Stimulated activated CD8-positive, alpha-beta memory T cell treated with anti-CD3 and anti-CD28 coated beads, Interleukin-15, amount 100 ng/mL, for 1 hour (primary cell): ENCODE measurements at places on chromosomes 6 and 20.

- no peak for DNase-seq
Measured at GRCh38 chr6:88538130-88538706, 372.1 kb upstream of the CNR1 start.

- DNase-seq = no peak
Measured at GRCh38 chr20:8344631-8345030, 212.6 kb downstream of the PLCB1 start.

GRCh38 chr6:137926207-137926731 lies 59.2 kb downstream of the TNFAIP3 start:
- DNase-seq = no peak

DNA sequence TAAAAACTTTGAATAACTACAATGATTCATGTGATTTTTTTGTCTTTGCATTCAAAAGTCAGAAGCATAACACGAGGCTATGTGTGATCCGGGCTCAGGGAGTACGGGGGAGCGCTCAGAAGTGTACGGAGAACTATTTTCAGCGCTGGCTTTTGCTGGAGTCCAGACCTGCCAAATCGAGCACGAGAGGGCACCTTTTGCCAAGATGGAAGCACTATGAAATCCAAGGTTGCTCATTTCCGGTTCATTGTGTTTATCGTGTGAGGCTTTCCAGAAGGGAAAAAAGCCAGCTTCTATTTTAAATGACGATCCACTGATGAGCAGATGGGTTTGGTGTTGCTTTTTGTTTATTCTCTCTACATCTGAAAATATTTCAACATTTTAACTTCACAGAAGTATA lies 11.3 kb downstream of the RAMACL start:
- DNase-seq = no peak

GRCh38 chr6:104684911-104685415 lies 174.8 kb downstream of the HACE1 start:
- no peak for DNase-seq

- DNase-seq = no peak
Measured at GRCh38 chr6:121794630-121795029, 359.2 kb downstream of the GJA1 start.

GRCh38 chr6:108736832-108737231 lies 111.4 kb upstream of the ARMC2 start:
- no peak for DNase-seq

- DNase-seq = no peak
Measured at GRCh38 chr6:108097882-108098281, 23.3 kb upstream of the OSTM1 start.

DNA sequence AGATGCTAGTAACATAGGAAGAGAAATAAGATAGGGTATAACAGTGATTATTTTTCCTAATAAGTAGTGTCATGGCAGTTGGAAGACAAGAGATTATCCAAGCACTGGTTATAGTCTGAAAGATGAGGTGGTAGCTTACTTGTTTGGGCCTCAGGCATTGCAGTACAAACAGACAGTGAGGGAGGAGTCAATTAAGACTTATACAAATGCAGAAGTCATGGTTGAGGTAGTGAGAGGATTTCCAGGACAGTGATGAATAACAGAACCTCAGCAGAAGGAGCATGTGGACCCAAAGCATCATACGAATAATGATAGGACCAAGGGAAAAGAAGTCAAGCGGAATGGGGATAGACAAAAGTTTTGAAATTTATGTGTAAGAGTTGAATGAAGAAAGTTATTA lies 53.5 kb downstream of the HCRTR2 start:
- no peak for DNase-seq

DNA sequence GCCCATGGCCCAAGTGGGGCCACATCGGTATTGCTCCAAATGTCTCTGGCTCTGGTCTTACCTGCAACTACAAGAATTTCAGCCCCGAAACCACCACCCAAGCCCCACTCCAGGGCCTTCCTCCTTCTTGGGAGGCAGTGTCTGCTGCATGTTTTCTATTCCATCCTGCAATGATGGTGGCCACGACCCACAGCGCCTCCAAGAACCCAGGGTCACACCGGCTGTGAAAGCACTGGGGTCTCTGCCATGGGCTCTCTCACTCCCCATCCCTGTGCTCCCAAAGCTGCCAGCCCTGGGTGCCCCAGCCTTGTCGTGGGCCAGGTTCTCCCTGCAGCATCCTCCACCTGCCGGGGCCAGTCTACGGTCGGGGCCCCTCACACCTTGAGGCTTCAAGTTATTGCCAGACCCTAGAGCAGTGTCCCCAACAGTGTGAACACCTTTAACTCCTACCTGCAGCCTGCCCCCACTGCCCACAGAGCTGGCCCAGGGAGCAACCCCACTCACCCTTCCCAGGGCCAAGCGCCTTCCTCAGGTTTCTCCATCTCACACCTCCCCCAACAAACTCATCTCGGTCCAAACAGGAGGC lies 115.4 kb downstream of the JPH2 start:
- DNase-seq = no peak

DNA sequence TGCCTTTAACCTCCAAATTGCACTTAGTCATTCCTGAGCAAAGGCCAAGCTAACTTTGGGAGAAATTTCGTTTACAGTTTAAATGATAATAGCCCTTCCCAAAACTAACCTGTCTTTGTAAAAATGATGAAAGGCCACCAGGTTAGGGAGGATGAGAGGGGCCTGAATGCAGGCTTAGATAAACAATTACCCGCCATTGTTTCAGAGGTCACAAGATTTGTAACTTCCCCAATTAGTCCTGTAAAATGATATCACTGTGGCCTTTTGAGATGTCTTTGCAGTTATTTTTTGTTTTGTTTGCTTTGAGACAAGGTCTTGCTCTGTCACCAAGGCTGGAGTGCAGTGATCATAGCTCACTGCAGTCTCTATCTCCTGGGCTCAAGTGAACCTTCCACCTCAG lies 26.3 kb downstream of the GNL1 start:
- no peak for DNase-seq

GRCh38 chr6:125041740-125042459 lies 79.7 kb downstream of the RNF217 start:
- DNase-seq = no peak

GRCh38 chr20:54073288-54073687 lies 2.9 kb upstream of the BCAS1 start:
- no peak for DNase-seq

DNA sequence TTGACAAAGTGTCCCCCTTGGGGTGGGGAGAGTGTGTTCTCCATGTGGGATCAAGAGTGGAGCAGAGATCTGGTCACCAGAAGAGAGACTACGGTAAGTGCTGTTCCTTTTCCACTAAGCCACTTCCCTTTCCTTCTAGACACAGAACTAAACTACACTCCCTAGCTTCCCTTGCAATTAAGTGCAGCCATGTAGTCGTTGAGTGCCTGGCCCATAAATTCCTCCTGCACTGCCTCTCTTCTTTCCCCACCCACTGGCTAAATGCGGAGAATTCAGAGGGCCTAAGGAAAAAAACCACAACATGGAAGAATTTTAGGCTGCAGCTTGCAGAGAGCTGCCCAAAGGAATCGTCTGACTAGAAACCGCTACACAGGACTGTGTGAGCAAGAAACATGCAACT lies 1.5 kb downstream of the WDR27 start:
- no peak for DNase-seq

DNA sequence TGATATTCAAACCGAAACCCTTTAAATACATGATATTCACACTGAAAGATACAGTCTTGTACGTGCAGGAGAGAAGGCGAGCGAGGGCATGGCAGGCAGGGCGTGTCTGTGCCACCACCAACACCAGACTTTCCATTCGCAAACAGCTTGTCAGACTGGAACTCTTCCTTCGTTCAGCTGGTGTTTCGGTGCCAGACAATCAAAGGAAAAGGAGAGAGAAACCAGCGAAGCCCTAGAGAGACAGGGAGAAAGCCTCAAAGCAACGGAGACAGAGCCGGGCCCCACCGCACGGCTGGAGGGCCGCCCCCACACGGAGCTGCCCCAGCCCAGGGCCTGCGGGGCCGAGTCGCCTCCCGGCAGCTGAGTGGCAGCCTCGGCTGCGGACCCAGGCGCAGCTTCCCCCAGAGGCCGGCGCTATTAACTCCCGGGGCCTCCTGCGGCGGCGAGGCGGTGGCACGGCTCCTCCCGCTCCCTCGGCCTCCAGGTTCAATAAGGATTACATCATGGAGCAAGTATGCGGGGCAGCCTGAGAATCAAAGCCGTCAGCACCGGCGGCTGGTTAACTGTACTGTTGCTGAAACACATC lies 32.1 kb upstream of the NR2E1 start:
- no peak for DNase-seq

- DNase-seq = no peak
Measured at GRCh38 chr6:45841062-45841461, 174.6 kb downstream of the CLIC5 start.

- DNase-seq = no peak
Measured at GRCh38 chr6:135581211-135581610, 83.7 kb upstream of the AHI1 start.

DNA sequence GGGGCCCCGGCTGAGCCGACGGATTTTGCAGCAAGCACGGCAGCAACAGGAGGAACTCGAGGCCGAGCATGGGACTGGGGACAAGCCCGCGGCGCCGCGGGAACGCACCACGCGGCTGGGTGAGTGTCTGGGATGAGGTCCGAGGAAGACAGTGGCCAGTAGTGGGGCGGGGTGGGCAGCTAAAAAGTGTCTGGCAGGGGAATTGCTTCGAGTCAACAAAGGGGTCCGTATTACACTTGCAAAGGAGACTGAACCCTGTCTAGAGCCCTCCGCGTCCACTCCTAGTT lies 356 bp downstream of the BYSL start:
- DNase-seq = no peak

- DNase-seq = no peak
Measured at GRCh38 chr20:36310215-36310981, 4.3 kb downstream of the DLGAP4 start.

DNA sequence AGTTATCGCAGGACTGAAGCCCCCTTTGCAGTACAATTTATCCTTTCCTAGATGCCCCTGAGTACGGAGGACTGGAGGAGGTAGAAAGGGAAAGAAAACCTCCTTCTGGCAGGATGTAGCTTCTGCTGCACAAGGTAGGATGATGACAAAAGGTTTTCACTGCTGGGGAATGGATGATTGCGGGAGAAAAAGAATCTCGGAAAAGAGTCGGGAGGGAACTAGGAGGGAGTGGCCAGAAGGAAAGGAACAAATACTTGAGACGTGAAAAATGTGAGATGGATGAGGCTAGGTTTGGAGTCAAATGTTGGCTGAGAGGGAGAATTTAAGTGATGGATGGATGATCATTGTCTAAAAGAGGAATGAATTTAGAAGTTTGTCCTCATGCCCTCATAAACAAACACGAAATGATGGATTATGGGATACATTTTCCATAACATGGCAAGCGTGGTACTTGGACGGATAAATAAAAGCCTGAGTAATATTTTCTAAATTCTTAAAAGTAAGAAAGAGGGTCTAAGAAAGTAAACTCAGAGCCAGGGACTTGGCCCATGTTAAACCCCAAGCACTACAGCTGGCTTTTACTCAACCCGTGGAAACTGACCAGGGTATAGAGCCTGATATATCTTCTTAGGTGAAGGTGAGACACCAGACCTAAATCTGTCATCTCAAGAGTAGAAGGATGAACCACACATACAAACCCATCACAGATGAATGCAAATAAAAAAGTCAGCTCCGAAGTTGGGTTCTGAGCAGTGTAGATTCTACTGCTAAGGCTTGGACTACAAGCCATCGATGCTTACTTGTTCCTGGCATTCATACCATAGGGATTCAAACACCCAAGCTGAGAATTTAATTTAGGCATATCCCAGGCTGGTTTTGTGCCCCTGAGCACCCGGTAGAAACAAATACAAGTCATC lies 72.4 kb downstream of the HFE start:
- no peak for DNase-seq

DNA sequence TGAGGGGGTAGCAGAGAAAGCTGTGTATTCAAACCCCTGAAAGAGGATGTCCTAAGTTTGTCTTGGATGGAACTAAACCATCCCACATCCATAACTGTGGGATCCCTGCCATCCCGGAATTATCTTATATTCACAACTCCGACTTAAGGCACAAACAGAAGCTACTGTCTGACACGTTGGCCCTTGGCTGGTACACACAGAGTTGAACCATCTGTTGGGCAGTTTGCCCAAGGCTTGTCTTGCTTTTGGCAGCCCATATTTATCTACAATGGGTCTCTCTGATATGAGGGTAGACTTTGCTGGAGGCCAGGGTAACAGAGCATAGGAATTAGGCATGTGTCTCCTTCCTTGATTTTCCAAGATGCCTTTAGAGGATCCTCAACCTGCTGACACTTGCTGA lies 116.6 kb upstream of the PROKR2 start:
- DNase-seq = no peak

DNA sequence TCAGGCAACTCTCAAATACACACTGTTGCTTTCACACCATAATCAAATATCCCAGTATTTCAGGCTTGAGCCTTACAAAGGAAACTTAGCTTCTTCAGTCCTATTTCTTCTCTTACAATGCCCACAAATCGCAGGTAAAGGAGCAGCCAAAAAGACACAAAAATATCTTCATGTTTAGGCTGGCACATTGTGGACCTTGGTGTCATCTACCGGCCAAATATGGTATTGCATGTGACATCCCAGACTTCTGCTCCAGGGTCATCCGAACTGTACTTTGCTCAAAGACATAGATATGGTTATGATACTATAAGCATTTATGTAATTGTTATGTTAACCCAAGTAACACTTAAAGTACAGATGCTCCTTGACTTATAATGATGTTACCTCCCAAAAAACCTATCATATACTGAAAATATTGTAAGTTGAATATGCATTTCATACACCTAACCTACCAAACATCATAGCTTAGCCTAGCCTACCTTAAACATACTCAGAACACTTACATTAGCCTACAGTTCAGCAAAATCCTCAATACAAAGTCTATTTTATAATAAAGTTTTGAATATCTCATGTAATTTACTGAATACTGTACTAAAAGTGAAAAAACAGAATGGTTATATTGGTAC lies 4.6 kb downstream of the OR2H2 start:
- DNase-seq = peak; percentile 14

DNA sequence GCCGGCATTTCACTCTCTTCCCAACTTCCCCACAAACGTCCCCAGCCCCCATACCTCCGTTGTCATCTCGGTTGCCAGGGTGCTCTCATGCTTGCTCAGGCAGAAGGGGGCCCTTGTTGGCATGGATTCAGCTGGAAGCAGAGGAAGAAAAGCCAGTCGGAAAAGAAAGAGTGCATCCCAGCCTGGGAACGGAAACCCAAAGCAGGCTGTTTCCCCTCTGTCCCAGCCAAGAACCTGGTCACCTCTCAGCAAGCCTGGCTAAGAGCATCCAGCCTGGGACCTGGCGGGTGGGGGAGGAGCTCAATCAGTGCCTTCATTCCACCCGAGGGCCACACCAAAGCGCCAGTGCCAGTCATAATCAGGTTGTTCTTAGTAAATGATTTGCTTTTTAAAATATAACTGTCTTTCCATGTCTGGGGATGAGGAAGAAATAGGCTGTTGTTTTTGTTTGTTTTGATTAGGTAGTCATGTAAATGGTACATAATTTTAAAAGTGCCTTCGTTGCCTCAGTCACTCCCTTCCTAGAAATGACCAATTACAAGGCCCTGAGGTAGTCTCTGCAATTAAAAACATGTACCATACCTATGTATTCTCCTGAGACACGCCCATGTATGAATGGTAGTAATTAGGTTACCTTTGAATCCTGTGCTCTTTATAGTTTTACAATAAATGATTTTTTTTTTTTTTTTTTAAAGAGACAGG lies 21.1 kb downstream of the CHMP4B start:
- no peak for DNase-seq
